ENCODE measurements at places on chromosomes 4 and X. TPM values are rescaled to one million over a fixed set of nuclear protein-coding genes. Genes with fewer than 3 reads are reported as not detected.
A peak's percentile ranks its signal among the peaks of the same experiment; 100 is the strongest.

COQ2 gene
- total RNA-seq, result 27.3 TPM

- DNase-seq, result no peak
These were observed 117.6 kb upstream of the PCDH18 start for GRCh38 chr4:137649711-137650450.

AREG gene
- total RNA-seq, result 1.4 TPM

- no peak for DNase-seq
These were observed 92.0 kb downstream of the CHRDL1 start for GRCh38 chrX:110703641-110704040.

DNA sequence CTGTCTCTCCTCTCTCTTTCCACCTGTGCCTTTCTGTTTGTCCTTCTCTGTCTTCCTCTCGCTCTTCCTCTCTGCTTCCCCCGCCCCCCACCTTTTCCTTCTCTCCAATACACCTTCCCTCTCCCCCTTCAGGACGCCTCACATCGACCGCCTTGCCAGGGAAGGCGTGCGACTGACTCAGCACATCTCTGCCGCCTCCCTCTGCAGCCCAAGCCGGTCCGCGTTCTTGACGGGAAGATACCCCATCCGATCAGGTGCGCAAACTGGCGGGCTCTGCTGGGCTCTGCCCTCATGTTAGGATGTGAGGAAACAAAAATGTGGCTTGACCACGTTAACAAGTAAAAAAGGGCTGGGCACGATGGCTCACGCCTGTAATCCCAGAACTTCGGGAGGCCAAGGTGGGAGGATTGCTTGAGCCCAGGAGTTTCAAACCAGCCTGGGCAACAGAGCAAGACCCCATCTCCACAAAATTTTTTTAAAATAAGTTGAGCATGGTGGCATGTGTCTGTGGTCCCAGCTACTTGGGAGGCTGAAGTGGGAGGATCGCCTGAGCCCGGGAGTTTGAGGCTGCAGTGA lies 35.2 kb downstream of the ARSF start:
- no peak for DNase-seq

- DNase-seq, result no peak
These were observed 57.0 kb downstream of the PLAC1 start for GRCh38 chrX:134601240-134601765.

ERVMER34-1 gene
- total RNA-seq, result 5.3 TPM

DNA sequence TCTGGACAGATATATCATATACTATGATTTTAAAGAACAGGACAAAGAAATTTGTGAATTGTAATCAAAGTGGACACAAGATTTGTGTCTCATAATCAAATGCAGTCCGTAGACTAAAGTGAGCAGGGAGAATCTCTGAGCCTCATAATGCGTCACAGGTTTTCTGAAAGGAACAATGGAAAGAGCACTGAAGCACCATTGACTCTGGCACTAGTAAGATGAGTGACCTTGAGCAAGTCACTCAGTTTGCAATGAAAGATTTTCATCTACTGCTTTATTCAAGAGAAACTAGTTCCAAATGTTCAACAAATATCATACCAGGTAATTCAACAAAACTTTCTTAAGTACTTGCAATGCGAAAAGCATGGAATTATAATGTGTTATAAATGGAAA lies 315.3 kb downstream of the MAPK10 start:
- DNase-seq, result no peak

PPP1R3F gene
- total RNA-seq, result 19.5 TPM

GAGE12F gene
- total RNA-seq, result not detected

- DNase-seq, result no peak
These were observed 77.1 kb upstream of the LSM6 start for GRCh38 chr4:146098397-146098796.

CORIN gene
- 53.9 TPM for total RNA-seq

DNA sequence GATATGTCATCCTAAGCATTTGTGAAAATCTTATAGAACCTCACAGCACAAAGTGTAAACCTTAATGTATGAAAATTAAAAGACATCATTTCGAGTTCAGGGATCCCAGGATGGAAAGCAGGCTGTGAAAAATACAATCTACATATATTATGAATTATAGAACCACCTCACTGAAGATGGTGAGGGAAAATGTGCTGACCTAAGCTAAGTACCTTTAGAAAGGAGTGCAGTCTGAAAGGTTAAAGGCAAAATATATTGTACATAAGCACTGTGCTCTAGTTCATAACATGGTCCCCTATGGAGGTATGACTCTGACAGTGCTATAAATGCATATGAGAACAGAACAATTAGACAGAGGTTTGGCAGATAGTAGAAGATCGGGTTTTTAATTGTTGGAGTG lies 368.6 kb downstream of the TMA16 start:
- no peak for DNase-seq

- peak; percentile 73 for DNase-seq
These were observed at the start of gene ARL9 for GRCh38 chr4:56505269-56506130. ARL9 (plus strand) TSS chr4:56505791; CDS start chr4:56505863, 72 bp downstream.

XKRX gene
- not detected for total RNA-seq

All from Right ventricle myocardium inferior (tissue), 1 donor.